ENCODE measurements at places on chromosomes 1 and 21. TPM values are rescaled to one million over a fixed set of nuclear protein-coding genes. Genes with fewer than 3 reads are reported as not detected.

Gene MMP23B
- 25.5 TPM for polyA plus RNA-seq

Gene PPFIA4
- polyA plus RNA-seq: 28.6 TPM

Gene MTARC2
- polyA plus RNA-seq: 15.6 TPM

Gene USP48
- polyA plus RNA-seq: 49.0 TPM

Gene F3
- not detected for polyA plus RNA-seq

Gene SLAMF9
- not detected for polyA plus RNA-seq

Gene MROH7
- 1.6 TPM for polyA plus RNA-seq

Gene ARHGAP30
- 2.1 TPM for polyA plus RNA-seq

Gene ZNF496
- 30.7 TPM for polyA plus RNA-seq

Gene TMCO4
- 1.9 TPM for polyA plus RNA-seq

Gene ADCY10
- 0.08 TPM for polyA plus RNA-seq

Gene HSD3B2
- polyA plus RNA-seq: not detected

Gene TMPRSS3
- not detected for polyA plus RNA-seq

Gene SH3BGR
- not detected for polyA plus RNA-seq

Gene RXRG
- polyA plus RNA-seq: 56.0 TPM

Gene VPS45
- 61.4 TPM for polyA plus RNA-seq

Gene AMY1B
- polyA plus RNA-seq: not detected

Gene SLC1A7
- polyA plus RNA-seq: 0.54 TPM

Gene UTP25
- 7.6 TPM for polyA plus RNA-seq

All from muscle of arm (tissue), 14 donors.